AML-193 (cell line): ENCODE measurements at places on chromosomes 16 and 17.

GRCh38 chr16:5681966-5682365 is 584.4 kb upstream of the EEF2KMT start:
- no peak for DNase-seq

DNA sequence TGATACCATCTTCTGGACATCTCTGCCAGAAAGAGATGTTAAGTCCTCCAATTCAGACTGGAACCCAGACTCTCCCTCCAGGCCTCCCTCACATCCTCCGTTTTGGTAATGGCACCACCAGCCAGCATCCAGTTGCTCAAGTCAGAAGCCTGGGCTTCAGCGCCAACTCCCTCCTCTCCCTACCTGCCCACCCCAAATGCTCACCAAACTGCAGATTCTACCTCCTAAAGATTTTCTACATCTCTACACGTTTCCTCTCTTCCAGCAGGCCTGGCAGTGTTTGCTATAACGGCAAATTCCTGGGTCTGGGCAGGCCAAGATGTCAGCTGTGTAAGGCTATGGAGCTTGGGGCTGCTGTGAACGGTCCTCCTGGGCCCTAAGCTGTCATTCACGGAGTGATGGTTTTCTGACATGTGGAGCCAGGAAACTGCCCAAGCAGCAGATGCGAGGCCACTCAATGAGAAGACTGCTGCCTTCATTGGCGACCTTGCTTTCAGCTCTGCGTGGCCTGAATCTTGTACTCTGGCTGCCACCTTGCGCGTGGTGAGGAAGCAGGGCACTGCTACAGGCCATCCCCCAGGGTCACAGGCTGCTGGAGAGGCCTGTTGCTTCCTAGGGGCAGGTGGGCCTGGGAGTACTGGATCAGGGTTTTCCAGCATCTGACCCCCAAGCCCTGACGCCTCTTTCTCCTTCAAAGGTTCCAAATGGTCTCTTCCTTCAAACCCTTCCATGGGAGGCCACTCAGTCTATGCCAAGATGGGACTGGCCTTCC is 37.7 kb downstream of the TBX4 start:
- DNase-seq, result no peak

GRCh38 chr17:37847811-37848331 is 76.3 kb upstream of the TBC1D3K start:
- DNase-seq, result no peak

DNA sequence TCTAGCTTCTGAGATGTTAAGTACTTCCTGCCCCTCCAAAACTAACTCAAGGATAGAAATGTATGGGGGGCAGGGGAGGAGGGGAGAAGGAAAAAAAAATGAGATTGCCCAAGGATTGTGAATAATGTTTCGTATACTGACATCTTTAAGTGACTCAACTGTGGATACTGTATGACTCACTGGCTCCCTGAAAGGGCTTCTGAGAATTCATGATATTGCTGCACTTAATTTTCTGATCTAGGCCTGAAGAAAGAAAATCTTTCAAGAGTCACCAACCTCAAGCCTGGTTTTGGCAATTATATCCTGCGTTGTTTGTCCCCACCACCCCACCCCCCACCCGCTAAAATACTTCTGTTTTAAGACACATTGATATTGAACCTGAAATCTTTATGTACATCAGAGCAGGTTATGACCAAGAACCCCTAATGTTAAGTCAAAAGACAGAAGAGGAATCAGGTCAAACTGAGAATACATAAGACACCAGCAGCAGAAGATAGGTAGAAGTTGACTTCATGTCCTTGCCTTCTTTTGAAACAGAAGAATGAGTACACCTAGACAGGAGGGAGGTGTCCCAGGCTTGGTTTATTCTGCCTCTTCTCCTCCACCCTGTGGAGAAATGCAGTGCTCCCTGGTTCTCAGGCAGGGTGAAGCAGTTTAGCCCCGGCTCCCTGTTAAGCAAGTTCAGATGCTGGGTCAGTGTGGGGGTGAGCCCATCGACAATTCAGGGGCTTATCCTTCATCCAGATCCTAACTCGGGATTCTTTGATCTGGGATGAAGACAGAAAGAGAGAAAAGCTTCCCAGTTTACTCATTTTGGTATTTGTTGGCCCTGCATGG is 3.3 kb upstream of the FBXL20 start:
- peak; percentile 48 for DNase-seq

- DNase-seq, result no peak
Observed at GRCh38 chr16:56365552-56365951, 59.8 kb downstream of the AMFR start.

DNA sequence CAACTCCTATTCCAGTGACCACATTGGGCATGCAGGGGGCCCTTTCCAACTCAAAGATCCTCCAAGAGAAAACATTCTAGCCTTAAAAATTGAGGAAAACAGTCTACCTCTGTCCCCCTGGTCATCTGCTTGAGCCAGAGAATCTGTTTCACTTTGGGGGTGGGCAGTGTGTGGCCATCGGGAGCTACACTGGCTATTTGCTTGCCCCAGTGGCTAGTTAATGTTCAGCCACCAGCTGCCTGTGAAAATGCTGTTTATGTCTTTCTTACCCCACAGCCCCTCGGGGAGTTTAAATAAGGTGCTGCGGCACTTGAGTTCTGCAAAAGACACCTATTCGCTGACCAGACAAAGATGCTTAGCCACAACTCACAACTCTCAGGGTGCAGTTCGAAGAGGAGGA is 43.4 kb downstream of the GNAO1 start:
- DNase-seq, result no peak

GRCh38 chr16:81004646-81005353 is 1.9 kb downstream of the CMC2 start:
- DNase-seq, result peak; percentile 74

DNA sequence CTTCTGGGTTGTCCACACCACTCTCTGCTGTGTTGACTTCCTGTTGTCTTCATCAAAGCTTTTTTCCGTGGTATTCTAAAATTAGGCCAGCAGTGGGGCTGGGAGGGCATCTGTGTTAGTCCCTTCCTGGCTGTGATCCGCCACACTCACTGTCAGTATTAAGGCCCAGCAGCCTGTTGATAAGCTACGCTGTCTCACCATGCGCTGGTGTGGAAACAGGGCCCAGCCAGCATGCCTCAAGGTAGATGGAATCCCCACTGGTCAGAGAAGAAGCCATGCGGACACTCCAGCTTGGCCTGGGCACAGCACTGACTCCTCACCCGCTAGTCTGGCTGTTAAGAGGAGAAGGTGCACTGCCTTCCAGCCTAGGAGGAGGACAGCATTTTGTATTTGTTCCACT is 11.4 kb downstream of the CDR2L start:
- no peak for DNase-seq

- DNase-seq, result no peak
Observed at GRCh38 chr17:49633250-49633649, 44.6 kb downstream of the SPOP start.
